ENCODE measurements at places on chromosomes 16 and 17.

DNA sequence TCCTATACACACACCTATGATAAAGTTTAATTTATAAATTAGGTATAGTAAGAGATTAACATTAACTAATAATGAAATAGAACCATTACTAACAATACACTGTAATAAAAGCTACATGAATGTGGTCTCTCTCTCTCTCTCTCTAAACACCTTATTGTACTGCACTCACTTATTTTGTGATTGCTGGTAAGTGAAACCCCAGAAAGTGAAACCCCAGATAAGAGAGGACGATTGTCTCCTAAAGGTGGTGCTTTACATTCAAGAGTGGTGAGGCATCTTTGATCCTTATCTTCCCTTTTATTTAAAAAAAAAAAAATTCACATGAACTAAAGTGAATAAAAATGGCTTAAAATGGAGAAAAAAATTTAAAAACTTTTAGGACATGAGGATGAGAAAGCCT lies 80.1 kb upstream of the TRAP1 start:
- no peak for DNase-seq

- no peak for DNase-seq
These were observed 99.1 kb downstream of the ADAMTS18 start for GRCh38 chr16:77335652-77336234.

DNA sequence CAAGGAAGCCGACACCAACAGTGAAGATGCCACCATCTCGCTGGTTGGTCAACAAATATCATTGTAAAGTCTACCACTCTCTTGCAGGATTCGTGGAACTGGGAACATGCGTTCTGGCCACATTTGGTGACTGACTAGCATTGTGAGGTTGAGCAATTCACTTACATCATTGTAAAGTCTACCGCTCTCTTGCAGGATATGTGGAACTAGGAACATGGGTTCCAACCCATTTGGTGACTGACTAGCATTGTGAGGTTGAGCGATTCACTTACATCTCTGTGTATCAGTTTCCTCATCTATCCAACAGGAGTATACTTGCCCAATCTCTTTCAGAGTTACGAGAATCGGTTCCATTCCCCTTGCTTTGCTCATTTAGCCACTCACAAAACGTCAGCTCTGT lies 42.6 kb upstream of the RPH3AL start:
- no peak for DNase-seq

DNA sequence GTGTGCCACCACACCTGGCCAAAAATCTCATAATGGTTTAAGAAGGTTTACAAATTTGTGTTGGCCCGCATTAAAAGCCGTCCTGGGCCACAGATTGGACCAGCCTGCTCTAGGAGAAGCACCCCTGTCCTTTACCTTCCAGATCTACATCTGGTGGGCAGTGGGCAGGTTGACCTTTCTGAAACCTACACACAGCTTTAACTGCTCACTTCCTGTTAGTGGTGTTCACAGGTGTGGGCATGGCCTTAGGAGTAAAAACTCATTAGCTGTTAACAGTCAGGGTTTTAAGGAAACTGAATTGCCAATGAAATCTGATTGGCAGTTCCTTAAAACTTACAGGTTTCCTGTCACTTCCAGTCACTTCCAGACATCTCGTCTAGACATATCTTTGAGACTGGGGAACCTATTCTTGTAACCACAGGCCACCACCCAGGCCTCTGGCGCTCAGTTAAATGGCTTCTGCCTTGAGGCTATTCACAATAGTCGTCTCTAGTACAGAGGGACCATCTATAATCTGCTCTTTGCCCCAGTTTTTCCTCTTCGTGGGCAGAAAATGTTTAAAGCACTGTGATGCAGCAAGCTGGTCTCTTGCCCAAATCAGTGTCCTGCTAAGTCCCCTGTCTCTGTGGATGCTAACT lies 29.3 kb downstream of the GNGT2 start:
- no peak for DNase-seq

DNA sequence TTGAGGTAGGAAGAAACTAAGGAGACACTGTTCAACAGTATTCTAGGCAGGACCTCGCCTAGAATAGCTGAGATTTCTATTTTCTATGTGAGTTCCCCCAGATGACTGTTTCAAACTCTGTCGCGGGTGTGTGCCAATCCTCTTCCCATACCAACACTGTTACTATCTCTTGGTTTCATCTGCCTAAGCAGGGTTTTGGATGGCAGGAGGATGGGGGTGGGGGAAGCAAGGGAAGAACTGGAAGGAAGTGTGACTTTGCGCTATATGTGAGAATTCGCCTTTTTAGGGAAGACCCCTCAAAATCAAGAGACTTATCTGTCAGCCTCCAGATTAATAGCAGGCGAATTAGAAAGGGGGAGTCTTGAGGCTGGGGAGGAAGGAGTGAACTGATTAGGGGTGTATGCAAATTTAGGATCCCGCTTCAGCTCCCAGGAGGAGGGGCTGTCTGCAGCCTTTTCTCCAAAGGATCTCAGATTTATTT lies 521 bp upstream of the G6PC3 start:
- no peak for DNase-seq

- DNase-seq, result no peak
These were observed 772.8 kb downstream of the CDH8 start for GRCh38 chr16:61263400-61263799.

- no peak for DNase-seq
These were observed 839 bp downstream of the PLD2 start for GRCh38 chr17:4807605-4808377.
